Bone marrow (tissue), 2 donors: ENCODE measurements at places on chromosomes 12 and 14.

DNA sequence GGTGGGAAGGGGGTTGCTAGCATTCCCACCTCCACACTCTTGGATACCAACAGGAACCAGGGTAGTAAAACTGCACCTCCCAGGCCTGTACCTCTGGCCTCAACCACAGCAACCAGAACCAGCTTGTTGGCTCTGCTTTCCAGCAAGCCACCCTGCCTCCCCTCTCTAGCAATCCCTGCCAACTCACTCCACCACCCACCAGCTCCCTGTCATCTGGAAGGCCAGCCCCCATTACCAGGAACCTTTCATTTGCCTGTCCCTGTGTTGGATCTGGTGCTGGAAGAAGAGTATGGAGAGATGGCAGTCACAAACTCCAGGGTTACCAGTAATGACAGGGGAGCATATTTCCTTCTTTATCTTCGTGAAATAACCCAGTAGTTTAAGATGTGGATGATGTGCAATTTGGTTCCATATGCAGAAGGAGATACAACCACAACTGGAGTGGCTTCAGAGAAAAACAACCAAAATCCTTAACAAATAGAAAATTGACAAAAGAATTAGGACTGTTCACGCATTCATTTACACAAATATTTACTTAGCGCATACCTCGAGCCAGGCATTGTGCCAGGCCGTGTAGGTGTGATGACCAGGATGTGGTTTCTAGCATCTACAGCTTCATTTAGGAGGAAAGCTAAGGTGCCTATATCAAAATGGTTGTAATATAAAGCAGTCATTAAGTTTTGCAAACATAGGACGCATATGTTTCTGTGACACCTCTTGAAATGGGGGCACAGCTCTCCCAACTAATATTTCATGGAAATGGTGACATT is 3.4 kb downstream of the B4GALNT3 start:
- DNase-seq, result no peak

GRCh38 chr12:2338991-2339431 is 286.2 kb downstream of the CACNA1C start:
- peak; percentile 5 for DNase-seq

DNA sequence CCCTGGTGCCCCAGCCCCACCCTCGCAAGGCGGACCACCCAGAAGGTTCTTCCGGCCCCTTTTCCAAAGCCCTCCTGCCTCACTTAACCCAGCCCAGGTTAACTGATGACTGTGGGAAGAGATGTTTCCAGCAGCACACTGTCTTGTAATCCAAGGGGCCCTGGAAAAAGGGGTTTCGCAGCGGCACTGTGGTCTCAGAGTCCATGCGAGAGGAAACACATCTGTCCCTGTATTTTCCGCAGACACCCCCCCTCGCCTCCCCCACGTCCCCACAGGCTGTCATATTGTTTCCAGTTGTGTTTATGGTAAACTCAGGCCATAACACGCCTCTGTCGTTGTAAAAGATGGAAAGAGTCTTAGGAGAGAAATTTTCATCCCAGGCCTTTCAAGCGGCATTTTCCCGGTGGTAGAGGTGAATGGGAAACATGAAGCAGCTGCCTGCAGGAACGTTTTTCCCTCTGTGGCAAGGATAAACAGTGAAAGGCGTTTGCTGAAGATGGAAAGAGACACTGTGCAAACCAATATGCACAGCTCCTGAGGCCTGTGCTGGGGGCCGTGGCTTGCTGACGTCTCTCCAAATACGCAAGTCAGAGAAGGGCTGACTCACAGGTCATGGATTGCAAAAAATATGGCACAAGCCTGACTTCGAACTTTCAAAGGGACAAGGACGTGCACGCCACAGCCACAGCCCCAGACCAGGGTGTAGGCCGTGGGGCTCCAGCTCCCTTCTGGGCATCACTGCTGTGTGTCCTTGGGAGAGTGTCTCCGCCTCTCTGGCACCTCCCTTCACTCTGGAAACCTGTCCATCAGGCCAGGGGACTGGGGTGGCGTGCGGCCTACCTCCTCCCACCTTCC is 22.5 kb upstream of the FZD10 start:
- no peak for DNase-seq

GRCh38 chr12:71438670-71439361 is 782 bp upstream of the LGR5 start:
- DNase-seq, result no peak

GRCh38 chr12:22321018-22321605 is 13.4 kb downstream of the ST8SIA1 start:
- DNase-seq, result no peak

GRCh38 chr14:95711476-95712176 is 2.3 kb downstream of the TCL1A start:
- DNase-seq, result no peak

DNA sequence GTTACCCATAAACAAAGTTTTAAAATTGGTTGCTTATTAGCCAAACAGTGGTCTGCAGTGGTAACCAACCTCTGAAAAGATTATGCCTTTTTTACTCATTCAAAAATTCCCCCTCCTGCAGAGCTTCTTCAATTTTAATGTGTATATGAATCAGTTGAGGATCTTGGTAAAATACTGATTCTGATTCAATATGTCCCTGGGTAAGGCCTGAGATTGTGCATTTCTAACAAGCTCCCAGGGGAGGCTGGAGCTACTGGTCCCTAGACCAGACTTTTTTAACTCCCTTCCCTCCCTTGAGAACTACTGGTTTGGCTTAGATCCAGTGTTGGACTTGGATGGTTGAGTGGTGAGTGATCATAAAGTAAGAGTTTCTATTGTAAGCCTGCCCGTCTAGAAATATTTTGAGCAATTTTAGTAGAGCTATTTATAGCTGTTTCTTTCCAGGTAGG is 90.2 kb downstream of the FUT8 start:
- DNase-seq, result no peak

GRCh38 chr14:79062226-79062625 is 892.1 kb downstream of the NRXN3 start:
- no peak for DNase-seq
